Activated naive CD4-positive, alpha-beta T cell treated with anti-CD3 and anti-CD28 coated beads, Interleukin-2, amount 50 U/mL, for 72 hours (primary cell): ENCODE measurements at places on chromosomes 6 and 20. TPM values are rescaled to one million over a fixed set of nuclear protein-coding genes. Genes with fewer than 3 reads are reported as not detected.

DNA sequence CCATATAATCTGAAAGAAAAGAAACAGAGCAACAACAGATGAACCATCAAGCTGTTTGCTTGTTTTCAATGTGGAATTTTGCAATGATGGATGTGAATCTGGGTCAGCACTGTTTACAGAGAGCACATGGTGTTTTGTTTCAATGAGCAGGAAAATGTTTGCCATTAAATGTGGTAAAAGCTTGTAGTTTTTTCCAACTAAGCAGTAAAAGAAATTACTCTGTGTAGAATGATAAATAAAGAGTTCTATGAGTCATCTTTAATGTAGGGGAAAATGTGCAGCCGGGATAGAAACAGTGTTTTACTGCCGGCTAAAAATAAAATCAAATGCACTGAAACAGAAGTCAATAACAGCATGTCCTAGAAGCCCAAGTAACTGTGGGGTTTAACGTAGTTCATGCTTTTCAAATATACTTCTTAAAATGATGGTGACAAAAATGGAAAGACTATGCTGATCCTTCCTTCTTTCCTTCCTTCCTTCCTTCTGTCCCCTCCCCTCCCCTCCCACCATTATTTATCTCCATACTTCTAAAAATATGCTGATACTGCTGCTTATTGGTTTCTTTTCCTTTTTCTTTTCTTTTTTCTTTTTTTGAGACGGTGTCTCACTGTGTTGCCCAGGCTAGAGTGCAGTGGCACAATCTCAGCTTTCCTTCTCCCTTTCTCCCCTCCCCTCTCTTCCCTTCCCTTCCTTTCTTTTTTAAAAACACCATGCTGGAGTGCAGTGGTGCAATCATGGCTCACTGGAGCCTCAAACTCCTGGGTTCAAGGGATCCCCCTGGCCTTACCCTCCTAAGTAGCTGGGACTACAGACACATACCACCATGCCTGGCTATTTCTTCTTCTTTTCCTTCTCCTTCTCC lies 6.3 kb upstream of the NAA20 start:
- DNase-seq = no peak

DNA sequence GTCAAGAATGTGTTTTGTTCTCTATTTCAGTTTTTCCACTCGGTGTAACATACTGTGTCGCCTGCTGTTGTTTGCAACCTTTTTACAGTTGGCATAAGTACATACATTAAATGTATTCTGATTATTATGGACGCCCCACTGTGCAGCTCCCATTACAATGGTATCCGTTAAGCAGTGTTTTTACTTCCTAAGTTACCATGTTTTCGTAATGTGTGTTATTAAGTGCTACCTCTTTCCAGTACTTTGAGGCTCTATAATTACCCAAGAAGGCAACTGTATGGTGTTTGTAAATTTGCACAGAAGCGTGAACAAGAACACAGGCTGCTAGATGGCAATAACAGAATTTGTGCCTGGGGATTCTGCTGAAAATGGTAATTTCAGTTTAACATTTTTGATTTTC lies 568.0 kb upstream of the MARCKS start:
- no peak for DNase-seq

GRCh38 chr6:117264369-117264691 lies 1.0 kb upstream of the VGLL2 start:
- no peak for DNase-seq

ARMC2 gene
- 3.3 TPM for total RNA-seq

- DNase-seq = peak; percentile 26
Measured at GRCh38 chr6:1311400-1312202, at the start of gene FOXQ1. Gene FOXQ1 (plus strand): TSS chr6:1312098. CDS start chr6:1312705, 607 bp downstream.

DNA sequence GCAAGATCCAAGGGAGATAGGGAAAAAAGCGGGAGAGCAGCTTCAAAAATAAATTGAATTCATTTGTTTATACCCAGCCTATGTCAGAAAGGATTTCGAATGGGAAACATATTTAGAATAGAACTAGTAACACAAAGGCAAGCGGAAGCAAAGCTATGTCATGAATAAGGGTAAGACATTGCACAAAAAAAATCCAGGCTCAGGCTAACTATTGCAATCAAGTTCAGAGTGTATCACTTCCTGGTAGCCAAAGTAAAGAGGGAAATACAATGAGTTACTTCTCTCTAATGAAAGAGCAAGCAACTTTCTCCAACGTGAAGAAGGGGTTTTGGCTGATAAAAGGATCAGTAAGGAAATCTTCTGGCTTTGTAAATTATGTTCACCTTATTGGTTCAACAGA lies 212.8 kb downstream of the ZMYND8 start:
- no peak for DNase-seq

LRRC73 gene
- total RNA-seq = 0.12 TPM

- DNase-seq = no peak
Measured at GRCh38 chr6:154337406-154338005, 19.1 kb downstream of the IPCEF1 start.

GRCh38 chr6:30265181-30265580 lies 52.0 kb upstream of the TRIM26 start:
- DNase-seq = no peak

DNA sequence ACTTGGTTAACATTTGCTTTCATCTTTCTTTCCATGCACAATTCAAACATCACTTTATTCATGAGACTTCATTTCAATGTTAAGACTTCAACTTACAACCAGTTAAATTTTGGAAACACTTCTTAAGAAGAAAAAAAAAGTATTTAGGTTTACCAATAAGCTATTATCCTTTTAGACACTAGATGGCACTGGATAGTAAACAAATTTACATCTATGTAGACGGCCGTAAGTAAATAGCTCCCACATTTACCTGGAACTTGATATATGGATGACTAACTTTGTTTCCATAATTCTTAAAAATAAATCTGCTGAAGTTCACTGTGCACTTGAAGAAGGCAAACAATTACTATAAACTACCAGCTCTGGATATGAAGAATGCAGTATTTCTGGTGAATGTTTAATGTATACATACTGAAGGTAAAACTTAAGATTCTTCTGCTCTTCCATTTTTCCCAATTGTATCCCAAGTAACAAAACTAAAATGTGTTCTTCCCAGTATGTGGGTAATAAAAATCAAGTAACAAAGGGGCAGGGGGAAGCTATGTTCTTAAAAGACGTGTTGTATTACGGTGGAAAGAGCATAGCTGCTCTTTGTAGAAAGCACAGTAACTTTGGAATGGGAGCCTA lies 130.6 kb upstream of the C6orf118 start:
- DNase-seq = no peak

GRCh38 chr6:45850378-45851033 lies 165.2 kb downstream of the CLIC5 start:
- DNase-seq = no peak

DNA sequence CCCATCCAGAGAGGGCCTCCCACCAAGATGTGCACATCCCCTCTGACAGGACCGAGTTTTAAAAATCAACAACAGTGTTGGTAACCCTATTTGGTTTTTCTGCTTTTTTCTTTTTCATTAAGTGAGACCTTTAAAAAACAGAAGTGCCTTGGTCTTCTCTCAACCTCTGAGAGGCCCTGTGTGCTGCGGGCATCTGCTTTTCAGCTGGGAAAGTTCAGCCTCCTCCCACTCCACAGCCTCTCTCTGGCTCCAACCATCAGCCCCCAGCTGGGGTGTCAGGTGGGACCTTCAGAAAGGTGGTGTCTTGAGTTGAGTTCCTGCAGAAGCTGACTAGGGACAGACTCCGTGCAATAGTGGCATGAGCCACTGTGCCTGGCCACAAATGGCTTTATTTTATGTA lies 64.6 kb upstream of the ZMYND8 start:
- DNase-seq = no peak

GRCh38 chr6:118134736-118135135 lies 227.7 kb downstream of the SLC35F1 start:
- no peak for DNase-seq
